ENCODE measurements at places on chromosomes 1 and 21.
A peak's percentile ranks its signal among the peaks of the same experiment; 100 is the strongest.

DNA sequence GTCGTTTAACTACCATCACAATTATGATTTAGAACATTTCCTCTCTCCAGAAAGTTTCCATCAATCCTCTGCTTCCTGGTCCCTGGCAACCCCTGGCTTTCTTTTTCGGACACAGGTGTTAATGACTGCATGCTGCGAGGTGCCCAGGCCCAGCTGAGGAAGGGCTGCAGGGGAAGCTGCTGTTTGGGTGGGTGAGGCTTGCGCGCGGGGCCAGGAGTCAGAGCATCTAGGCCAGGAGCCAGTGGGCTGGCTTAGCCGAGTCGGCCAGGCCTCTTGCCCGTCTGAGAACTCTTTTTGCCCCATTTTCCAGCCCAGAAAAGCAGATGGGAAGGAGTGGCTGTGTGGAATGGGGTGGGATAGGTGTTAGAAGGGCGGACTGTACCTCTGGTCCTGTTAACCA, 51.5 kb downstream of the NAV1 start:
- no peak for DNase-seq

DNA sequence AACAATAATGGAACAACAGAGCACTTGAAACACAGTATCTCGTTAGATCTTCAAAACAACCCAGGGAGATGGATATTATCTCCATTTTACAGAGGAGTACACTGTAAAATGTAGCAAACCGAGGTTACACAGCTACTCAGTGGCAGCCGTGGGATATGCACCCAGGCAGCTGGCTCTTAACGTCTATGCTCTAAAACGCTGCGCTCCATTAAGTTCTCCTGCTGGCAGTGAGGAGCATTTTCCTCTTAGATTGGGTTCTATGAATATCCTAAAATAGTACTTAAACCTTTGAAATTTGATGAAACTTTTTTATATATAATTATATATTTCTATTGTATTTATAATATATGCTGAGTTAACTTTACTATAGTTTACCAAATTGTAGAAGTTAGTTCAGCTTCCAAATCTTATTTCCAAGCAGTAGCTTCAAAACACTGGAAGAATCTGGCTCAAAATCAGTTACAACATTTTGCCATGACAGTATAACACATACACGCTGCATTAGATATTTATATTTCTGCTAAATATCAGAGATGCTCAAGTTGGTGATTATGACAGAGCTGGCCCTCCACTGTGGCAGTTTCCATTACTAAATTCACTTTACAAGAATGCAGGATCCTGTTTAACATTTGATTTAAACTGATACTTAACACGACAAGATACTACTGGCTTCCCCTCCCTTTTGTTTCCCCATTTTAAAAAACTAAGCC, 49.5 kb downstream of the TGFBR3 start:
- no peak for DNase-seq

GRCh38 chr1:179087665-179088064, 5.8 kb downstream of the TOR3A start:
- DNase-seq: no peak

DNA sequence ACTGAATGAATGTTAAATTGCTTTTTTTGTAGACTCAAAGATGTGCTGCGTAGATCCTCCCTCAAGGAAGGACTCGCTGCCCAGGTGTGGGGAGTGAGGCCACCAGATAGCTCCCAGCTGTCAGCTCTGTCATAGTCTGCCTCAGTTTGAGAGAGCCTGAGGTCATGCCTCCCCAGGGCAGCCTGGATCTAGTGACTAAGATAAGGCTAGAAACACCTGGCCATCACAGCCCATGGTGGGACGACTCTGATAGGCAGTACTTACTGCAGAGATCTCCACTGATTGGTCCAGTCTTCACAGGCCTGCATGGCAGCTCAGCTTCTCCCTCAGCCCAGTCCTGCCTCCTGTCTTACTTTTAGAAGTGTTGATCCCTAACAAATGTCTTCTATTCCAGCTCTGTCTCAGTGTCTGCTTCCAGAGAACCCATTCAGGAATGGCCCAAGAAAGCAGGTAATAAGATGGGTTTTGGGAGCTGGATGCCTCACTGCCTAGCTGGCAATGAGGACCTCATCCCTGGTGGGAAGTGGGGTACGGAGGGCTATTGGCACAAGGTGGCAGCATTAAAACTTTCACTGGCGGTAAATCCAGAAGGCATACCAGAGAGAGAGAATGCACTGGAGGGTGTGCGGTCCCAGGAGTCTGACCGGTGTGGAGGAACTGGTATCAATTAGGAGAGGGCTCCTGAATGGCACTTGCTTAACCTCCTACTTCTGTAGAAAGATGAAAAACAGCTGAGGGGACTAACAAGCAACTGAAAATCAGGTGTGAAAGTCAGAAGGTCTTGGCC, 55.3 kb upstream of the GPR37L1 start:
- no peak for DNase-seq

GRCh38 chr1:157993147-157993917, at the start of gene KIRREL1:
TSS of gene KIRREL1 (plus strand) at chr1:157993645. CDS start at chr1:157993677, 32 bp downstream.
- DNase-seq: no peak

DNA sequence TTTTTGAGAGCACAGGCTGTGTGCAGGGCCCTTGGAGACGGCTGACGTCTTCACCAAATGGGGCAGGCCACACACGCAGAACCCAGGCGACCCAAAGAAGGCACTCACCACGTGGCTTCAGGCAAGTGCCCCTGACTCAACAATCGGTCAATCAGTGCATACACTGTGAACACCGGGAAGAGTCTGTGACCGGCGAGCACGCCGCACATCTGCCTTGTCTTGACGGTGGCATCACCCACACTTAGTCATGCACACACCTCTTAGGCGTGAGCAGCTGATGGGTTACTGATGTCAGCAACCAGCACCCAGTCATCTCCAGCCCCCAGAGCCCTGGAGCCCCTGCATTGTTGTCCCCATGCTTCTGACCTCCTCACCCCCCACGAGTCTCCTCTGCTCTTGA, 4.9 kb upstream of the LRRC3 start:
- no peak for DNase-seq

- DNase-seq: no peak
Observed at GRCh38 chr1:47238935-47239592, 7.0 kb upstream of the TAL1 start.

DNA sequence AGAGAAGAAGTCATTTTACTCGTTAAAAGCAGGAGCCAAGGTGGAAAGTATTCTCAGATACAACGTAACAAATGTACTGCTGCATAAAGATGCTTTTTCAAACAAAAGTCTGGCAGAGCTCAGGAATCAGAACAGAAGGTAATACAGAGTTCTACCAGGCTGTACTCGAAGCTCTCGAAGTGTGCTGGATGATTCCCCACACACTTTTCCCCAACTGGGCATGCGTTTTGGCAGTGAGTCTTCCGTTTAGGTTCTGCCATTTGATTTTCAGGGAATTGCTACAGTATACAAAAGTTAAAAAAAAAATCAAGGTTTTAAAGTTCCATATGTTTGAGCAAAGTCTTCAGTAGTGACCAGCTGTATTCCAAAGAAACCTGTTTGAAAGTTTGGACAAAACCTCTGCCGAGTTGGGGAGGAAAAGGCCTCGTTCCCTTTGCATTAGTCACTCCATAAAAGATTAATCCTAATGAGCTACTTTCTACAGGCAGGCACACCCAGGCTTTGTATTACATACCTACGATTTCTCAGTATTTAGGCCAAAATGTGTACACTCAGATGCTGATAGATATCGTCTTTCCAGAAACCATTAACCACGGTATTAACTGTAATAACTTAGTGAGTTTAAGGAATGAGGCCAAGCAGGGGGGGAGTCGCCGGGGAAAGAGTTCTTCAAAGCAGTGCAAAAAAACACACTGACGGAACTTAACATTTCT, 477.1 kb downstream of the LMO4 start:
- no peak for DNase-seq

DNA sequence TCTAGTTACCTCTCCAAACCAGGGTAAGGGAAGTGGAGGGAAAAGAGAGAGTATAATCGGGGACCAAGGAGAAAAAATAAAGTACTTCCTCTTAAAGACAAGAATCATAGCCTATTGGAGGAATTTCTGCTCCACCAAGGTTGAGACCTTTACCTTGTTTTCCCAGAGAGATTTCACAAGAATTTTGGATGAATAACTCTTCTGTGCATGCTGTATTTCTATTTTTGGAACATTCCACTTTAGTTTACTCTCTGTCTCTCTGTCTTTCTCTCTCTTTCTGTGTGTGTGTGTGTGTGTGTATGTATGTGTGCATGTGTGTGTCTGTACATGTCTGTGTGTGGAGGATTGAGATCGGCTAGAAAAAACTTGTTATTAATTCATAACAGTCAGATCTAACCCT, 318.4 kb upstream of the RGS18 start:
- no peak for DNase-seq

- no peak for DNase-seq
Observed at GRCh38 chr1:157249326-157249725, 111.1 kb upstream of the ETV3 start.

DNA sequence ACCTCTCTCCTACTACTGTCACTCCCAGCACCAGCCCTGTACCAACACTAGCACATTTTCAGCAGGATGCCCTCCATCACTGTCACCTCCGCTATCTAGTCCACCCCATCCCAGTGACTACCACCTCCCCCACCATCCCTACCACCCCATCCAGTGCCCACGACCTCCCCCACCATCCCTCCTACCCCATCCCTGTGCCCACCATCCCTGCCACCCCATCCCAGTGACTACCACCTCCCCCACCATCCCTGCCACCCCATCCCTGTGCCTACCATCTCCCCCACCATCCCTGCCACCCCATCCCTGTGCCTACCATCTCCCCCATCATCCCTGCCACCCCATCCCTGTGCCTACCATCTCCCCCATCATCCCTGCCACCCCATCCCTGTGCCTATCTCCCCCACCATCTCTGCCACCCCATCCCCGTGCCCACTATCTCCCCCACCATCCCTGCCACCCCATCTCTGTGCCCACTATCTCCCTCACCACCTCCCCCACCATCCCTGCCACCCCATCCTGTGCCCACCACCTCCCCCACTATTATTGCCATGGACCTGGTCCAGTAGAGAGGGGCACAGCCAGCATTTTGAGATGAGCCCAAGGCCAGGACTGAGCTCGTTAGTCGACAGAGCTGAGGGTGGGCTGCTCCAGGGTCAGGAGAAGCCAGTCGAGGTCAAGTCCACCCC, 45.7 kb downstream of the DISP3 start:
- DNase-seq: no peak

DNA sequence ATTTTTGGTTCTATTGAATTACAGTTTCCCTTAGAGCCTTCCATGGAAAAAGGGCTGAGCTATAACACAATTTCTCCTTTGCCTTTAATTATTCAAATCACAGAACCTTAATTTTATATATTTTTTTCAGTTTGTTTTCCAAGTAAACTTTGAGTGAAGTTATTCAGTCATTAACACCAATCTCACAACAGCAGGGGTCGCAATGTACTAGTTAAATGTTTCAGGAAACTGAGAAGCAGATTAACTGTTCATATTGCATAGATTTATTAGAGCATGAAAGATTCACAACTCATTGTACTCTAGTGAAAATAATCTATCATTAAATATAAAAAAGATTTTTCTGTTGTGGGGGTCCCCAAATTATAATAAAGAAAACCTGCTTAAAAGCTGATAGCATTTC, 64.1 kb downstream of the KIFAP3 start:
- no peak for DNase-seq

DNA sequence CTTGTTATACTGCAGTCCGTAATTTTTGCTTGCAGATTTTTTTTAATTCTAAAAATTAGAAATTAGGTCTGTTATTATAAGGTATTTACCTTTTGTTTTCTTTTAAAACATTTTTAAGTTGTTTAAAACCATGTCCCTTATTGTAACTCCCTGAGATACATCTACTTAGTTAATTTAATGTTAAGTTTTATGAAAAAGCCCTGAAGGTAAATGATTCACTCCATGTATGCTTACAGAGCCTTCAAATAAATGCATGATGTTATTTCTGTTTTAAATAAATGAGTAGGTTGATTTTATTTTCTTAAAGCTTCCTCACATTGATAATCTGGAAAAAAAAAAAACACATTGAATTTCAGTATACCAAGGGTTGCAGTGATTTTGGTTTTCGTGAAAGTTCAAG, 7.5 kb downstream of the SRSF11 start:
- no peak for DNase-seq

DNA sequence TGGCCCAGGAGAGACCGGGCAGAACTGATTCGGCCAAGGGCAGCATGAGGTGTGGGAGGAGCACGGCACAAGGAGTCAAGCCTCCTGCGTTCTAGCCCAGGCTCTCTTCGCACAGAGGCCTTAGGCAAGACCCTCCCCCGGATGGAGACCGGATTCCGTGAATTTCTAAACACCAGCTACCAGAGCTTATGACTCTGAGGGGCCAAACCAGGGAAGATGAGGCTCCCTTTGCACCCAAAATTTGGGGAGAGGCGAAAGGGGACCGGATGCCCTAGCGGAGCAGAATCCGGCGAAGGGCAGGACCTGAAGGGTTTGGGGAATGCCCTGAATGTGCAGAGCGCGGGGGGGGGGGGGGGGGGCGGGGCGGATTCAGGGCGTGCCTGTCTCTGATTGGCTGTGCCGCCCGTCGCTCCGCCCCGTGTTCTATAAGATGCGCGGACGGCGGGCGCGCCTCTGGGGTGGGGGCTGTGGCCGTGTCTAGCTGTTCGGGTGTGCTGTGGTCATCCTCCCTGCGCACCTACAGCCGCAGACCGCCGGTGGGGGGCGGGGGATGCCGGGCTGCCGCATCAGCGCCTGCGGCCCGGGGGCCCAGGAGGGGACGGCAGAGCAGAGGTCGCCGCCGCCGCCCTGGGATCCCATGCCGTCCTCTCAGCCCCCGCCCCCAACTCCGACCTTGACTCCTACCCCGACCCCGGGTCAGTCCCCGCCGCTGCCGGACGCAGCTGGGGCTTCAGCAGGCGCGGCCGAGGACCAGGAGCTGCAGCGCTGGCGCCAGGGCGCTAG, at the start of gene TRNP1:
Gene TRNP1 (plus strand): TSS at position 456 of the 783 bp plus-strand sequence. CDS start 95 bp downstream, at position 551.
- DNase-seq: peak; percentile 16

DNA sequence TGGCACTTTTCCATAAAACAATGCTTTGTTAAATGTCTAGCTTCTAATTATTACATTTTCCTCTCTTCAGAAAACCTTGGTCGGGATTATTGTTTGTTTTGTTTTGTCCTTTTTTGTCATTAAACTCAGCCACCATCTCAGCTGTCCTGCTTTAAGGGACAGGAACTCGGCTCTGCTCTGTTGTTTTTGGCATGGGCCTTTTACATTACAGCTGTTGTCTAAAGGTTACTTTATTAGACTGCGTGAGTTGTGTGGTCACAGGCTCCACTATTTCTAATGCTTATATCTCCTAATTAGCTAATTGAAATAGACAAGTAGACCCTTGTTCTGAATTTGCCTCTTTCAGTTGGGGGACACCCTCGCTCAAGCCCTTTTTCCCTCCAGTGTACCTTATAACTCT, 1.6 kb downstream of the PALMD start:
- DNase-seq: no peak

All from stimulated activated CD8-positive, alpha-beta memory T cell treated with anti-CD3 and anti-CD28 coated beads, Interleukin-4, amount 100 ng/mL, for 1 hour (primary cell).